ENCODE measurements at places on chromosomes 12 and 14.

- DNase-seq = no peak
Observed at GRCh38 chr12:90842477-90842876, 112.5 kb downstream of the CCER1 start.

- DNase-seq = no peak
Observed at GRCh38 chr12:69509904-69510827, 40.0 kb downstream of the FRS2 start.

GRCh38 chr12:64178122-64178521, 44.0 kb downstream of the KICS2 start:
- DNase-seq = no peak

DNA sequence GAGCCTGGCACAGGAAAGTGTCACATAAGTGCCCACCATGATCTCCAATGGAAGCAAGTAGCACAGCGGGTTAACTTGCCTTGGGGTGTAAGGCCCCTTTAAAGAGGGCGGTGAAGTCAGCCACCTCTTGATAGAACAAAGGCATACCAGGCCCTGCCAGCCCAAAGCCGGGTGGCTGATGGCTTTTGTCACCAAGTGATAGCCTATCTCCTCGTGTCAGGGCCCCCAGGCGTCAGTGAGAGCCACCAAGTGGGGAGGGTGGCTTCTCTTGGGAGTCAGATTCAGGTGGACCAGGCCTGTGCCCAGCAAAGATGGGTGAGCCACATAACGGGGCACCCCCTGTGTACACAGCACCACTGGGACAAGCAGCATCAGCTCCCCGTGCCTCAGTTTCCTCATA, 8.3 kb upstream of the MYL2 start:
- DNase-seq = no peak

DNA sequence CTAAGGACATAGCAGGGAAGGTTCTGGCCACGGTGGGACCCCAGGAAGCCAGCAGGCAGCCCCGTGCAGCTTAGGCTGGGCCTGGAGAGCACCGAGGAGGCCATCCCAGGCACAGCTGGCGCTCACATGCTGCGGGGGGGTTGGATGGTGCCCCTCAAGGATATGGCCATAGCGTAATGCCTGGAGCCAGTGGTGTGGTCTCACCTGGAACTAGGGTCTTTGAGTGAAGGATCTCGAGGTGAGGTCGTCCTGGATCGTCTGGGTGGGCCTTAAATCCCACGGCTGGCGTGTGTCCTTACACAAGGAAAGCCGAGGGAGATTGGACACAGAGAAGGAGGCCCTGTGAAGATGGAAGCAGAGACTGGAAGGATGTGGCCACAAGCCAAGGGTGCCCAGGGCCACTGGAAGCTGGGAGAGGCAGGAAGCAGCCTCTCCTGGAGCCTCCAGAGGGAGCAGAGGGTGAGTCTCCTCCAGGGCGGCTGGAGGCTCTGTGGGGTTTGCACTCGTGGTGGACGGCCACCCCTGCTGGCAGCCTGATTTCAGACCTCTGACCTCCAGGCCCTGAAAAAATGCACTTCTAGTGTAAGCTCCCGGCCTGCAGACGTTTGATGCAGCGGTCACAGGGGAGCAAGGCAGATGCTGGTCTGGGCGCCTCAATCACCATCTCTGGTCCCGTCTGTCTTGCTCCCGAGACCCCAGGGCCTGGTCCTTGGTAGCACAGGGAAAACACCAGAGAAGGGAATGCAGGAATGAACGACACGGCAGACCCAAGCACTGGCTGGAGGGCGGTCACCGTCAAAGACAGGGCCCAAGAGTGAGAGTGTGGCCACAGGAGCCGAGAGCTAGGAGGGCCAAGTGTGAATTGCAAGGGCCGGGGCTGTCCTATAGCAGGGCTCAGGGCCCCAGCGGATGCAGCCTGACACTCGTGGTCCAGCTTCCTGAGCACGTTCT, 218.6 kb downstream of the KIF26A start:
- peak; percentile 3 for DNase-seq

GRCh38 chr14:82047777-82048470, 514.3 kb upstream of the SEL1L start:
- no peak for DNase-seq

DNA sequence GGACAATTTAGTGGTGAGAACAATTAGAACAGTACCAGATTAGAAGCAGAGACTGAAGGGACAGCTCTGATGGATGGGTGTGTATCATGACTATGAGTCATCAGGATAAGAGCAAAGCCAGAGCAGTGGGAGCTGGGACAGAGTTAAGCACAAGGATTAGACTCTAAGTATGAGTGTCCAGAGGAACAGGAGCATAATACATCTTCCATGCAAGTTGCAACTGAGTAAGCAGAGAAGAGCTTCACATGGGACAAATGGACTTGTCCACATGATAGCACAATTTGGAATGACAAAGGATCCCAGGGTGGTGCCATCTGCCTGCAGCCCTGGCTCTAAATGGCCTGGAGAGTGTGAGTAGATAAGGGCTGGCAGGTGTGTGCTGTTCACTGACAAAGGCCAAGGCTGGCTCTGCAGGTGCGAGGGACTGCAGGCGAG, 226.4 kb upstream of the CAND1 start:
- DNase-seq = no peak

- no peak for DNase-seq
Observed at GRCh38 chr14:56514663-56515371, 64.8 kb upstream of the TMEM260 start.

- no peak for DNase-seq
Observed at GRCh38 chr14:100137173-100137572, 22.3 kb downstream of the DEGS2 start.

DNA sequence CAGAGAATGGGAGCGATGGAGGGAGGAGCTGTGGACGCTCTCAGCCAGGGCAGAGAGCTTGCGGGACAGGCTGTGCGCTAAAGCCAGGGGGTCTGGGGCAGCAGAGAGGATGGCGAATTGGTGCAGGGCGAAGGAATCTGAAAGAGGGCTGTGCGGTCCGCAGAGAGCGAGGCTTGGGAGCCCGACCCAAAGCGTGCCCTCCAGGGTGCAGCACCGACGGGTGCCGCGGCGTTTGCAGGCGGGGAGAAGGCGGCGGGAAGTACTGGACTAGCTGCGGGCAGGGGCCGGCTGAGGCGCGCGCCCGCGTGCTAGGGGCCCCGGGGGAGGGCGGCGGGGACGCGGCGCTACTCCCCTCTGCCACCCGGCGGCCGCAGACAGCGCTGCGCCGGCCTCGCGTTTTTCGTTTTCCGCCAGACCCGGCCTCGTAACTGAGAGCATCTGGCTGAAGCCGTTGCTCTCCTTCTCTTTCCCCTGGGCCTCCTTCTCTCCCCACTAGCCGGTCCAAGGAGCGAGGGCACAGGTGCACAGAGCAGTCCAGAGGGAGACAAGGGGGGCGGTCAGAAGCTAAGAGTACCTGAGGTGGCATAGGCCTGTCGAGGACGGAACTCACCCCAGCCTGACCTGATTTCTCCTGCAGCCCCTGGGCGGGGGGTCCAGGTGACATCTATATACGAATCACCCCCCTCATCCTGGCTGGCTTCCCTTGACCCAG, 24.9 kb downstream of the SLC6A12 start:
- no peak for DNase-seq

DNA sequence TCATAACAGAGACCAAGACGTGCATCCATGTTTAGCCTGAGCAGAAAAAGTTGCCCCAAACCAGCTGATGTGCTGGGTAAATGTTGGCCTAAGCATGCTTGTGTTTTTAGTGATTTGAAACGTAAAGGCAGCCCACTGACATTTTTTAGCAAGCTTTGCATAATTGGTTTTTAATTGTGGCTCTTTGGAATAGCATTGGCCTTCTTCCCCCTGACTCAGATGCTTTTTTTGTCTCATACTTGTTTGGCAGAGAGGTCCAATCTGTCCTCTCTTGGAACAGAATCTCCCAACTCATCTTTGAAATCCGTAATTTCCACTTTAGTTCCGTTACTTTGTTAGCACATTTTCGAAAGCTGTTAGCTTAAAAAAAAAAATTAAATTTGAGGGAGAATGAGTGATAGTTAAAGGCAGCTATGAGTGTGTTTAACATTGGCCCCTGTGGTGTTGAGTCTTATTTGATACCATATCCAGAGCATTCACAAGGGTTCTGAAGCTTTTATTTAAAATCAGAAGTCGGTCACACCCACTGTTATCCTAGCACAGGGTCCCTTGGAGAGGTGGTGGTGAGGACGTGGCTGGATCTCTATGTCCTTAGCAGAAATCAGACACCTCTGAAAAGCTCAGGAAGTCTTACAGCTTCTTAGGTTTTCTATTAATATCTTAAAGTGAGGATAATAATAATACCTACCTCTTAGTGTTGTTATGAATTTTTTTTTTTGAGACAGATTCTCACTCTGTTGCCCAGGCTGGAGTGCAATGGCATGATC, 15.6 kb downstream of the JDP2 start:
- DNase-seq = no peak

DNA sequence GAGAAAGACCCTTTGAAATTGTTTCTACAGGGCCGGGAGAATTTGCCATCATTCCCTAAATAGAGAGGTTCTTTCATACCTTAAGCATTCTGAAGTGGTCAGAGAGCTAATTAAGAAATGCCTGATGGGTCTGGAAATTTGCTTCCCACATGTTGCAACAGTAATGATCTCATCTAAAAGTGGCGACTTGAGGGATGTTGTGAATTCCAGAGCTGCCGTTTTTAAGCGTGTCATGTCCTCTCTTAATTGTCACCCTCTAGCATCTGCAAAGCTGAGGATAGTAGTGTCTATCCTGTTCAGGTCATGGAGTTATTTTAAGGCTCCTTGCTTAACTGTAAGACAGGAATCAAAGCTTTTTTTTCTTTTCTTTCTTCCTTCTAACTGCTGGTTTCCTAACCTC, 60.4 kb downstream of the FOS start:
- no peak for DNase-seq

GRCh38 chr14:51097287-51097686, 2.4 kb upstream of the TRIM9 start:
- no peak for DNase-seq

DNA sequence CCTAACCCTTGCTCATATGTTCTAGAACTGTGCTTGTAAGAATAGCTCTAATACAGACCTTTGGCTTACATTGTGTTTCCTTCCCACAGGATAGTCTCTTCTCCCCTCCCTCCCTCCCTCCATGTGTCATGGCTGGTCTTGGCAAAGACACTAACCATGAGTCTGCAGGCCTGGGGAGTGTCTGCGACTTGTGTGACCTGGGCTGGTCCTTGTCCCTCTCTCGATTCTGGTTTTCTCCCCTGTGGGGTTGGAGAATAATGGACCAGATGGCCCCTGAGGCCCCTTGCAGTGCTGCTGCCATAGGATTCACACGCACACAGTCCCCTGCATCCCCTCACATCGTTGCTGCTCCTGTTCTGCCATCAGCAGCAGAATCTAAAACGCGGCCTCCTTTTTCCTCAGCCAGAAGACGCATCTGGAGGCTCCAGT, 30.3 kb downstream of the DEGS2 start:
- DNase-seq = no peak

- DNase-seq = no peak
Observed at GRCh38 chr14:55946231-55946630, 172.0 kb upstream of the PELI2 start.

DNA sequence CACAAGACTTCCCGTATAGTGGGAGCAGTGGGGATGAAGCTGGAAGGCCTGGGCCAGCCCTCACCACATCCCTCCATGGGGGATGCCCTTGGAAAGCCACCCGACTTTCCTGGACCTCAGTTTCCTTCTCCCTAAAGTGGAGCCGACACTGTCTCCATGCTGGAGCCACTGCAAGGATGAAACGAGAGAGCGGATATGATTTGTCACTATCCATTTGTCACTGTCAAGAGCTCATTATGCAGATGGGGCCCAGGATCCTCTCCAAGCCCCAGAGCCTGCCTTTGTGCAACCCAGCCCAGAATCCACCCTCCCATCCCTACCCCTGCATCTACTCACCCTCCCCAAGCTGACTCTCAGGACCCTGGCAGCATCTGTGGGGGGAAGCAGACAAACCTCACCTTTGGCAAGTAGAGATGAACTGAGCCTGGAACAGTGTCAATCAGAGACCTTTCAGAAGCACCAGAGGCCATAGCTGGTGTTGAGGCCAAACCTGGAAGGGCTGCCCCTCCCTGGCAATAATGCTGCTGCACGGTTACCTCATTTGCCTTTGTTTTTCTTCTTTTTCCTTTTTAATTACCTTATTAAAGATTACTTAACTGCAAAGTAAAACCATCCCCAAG, 287.7 kb upstream of the RTL1 start:
- DNase-seq = no peak

DNA sequence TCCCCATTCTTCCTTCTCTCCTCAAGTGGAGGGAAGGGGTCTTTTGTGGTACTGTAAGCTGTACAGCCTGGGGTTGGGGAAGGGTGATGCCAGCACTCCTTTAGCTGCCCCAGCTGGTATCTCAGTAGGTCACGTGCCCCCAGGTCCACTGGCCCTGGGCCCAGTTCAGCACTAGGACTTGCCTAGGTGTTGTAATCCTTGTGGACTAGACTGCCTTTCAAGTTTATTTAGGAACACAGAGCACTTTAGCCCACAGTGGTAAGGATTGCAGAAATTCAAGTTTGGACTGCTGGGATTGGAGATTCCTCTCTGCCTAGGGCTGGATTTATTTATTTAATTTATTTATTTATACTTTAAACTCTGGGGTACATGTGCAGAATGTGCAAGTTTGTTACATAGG, 569.6 kb downstream of the AACS start:
- DNase-seq = no peak

- no peak for DNase-seq
Observed at GRCh38 chr14:81682134-81682533, 148.5 kb upstream of the SEL1L start.

GRCh38 chr12:47785036-47785886, 12.2 kb downstream of the SLC48A1 start:
- DNase-seq = no peak

- DNase-seq = no peak
Observed at GRCh38 chr12:124479680-124480468, 87.5 kb downstream of the NCOR2 start.

DNA sequence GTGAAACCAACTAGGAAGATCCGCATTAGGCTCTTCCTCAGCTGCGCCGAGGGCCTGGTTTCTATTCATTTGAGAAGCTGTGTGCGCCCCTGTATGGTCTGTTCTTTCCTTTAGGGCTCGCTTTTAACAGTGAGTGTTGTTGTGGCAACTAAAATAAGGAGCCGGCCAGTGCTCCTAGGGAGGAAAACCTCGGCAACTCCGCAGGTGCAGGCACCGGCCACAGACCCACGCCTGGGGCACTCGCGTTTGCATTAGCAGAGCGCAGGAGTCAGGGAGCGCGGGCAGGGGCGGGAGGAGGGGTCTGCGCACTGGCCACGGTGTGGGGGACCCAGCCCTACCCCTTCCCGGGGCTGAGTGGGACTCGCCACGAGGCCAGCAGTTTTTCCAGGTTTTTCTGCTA, 50.5 kb downstream of the STX2 start:
- no peak for DNase-seq

DNA sequence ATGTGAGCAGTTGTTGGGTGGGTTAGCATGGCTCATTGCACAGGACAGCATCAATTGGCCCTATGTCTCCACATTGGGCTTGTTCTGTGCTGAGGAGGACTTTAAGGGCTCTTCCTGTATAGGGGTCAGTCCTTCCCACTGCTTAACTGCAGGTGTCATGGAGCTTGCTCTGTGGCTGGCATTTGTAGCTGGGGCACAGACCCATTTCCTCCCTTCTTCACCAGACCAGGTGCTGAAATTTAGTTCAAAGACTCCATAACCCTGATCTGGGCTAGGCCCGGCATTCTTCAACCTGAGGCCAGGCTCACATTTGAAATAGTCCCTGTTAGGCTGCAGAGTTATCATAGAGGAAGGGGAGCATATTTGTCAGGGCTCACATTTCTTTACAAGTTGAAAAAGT, 12.8 kb downstream of the CHST11 start:
- DNase-seq = no peak

All from T-helper 17 cell (primary cell).